RPMI7951 (cell line): ENCODE measurements at places on chromosomes 6 and 20. TPM values are rescaled to one million over a fixed set of nuclear protein-coding genes. Genes with fewer than 3 reads are reported as not detected.

DNA sequence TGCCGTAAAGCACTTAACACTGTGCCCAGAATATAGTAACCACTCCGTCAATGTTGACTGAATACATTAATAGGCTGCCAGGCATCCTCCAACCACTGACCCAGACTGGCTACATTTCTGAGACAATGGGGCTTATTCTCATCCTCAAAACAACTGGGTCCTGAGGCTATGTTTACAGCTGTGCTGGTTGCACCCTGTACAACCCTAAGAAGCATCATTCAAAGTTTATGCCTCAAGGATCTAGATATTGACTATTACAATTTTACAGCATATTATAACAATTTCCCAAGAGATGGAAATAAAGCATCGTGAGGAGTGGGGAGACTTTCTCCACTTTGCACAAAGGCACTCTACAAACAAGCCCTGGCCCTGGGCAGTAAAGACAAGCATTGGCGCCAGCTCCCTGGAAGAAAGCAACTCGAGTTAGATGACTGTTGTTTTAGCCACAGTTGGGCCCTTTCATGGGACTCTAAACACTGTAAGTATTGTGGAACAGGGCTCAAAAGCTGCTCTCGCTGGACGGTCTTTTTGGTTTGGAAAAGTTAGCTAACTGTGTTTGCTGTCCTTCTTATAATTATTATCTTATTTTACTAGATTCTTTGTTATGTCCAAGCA lies 30.2 kb downstream of the MYLIP start:
- DNase-seq, result peak; percentile 41

DNA sequence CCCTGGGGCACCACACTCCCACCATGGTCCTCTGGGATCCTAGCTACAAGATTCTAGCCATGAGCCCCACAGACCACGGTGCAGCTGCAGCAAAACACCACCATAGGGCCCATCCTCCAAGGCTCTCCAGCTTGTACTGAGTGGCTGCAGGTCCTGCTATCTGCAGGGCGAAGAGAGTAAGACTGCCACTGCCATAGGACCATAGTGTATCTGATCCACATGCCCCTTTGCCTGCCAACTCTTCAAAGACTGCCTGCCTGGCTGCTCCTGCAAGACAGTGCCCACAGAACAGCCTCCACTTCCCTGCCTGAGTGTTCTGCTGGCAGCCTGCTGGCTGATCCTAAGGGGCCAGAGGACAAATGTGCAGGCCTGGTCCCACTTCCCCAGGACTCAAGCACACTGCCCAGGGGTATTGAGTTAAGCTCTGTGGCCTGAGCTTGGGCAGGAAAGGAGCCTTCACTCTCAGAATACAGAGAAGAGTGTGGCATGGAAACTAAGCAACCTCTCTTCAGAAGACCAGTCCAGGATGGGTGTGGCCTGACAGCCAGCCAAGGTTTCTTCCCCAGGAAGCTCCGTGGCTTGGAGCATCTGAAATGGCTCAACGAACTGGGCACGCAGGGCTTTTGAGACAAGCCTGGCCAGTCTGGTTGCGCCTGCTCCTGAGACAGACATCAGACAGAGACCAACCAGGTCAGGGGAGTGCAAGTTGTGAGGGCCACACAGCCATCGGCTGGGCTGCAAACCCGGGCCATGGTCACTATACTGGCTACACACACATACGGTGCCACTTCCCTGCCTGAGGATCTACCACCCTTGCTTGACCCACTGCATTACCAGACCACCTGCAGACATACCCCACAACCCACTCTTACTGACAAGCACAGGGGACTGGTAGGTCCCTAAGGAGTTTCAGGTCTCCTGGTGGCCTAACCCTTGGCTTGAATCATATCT lies 54.5 kb downstream of the RNGTT start:
- no peak for DNase-seq

The CALHM4 gene
- total RNA-seq, result not detected in 2 replicates

DNA sequence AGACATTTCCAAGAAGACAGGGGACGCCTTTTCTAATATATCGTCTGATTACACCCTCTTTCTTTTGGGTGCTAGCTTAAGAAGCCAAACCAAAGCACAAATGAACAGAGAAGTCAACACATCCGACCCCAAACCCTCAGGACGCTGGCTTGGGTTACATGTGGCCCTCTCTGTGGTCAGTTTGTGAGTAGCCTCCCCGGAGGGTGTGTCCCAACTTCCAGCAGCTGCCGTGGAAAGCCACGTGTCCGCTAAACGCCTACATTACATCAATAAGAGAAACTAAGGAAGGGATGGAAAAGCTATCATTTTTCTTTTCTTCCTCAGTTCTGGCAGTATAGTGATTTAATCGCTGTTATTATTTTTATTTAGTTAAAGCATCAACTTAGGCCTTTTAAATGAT lies 487 bp upstream of the BMP6 start:
- DNase-seq, result peak; percentile 13

The PAX1 gene
- total RNA-seq, result not detected in 2 replicates

GRCh38 chr6:57302477-57302876 lies 15.0 kb upstream of the PRIM2 start:
- DNase-seq, result no peak

DNA sequence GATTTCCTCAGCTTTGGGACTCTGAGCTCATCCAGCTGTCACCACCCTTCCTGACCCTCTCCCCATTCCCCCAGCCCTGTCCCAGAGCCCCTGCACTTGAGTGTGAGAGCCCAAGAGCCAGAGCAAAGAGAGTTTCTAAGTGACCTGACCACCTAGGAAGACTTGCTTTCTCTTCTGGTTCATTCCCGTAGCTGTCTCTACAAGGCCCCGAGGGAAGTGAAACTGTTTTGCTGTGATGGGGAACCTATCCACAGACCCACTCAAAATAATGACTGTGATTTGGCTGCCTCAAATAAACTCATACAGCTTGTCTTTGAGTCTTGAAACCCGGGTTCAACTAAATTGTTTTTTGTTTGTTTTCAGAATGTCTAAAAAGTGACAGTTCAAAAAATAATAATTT lies 74.6 kb upstream of the XRN2 start:
- no peak for DNase-seq

DNA sequence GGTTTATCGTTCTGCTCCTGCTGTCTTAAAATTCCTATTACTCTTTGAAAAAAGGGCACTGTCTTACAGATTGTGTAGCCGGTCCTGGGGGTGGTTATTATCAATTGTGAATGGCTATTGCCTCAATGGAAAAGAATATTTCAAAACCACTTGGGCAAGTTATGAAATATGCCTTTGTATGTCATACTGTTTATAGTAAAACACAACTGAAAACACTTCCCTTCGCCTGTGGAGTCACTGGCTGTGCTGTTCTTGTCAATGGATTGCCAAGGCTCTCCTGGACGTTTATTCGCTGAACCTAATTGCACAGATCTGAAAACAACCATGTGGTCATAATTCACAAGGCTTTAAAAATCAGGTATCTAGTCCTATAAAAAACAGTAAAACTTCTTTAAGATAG lies 47.8 kb upstream of the TAGAP start:
- no peak for DNase-seq

- no peak for DNase-seq
Observed at GRCh38 chr6:65649392-65649791, 57.6 kb downstream of the EYS start.

GRCh38 chr6:17096652-17097051 lies 5.2 kb upstream of the STMND1 start:
- DNase-seq, result no peak
